ENCODE measurements at places on chromosomes 16 and 17. TPM values are rescaled to one million over a fixed set of nuclear protein-coding genes. Genes with fewer than 3 reads are reported as not detected.

Gene CORO7
- total RNA-seq: 42.5 TPM

Gene ADAP2
- 5.5 TPM for total RNA-seq

Gene ZFP3
- 11.7 TPM for total RNA-seq

Gene CAVIN1
- 178 TPM for total RNA-seq
